ENCODE measurements at places on chromosomes 3 and 15. TPM values are rescaled to one million over a fixed set of nuclear protein-coding genes. Genes with fewer than 3 reads are reported as not detected.

DNA sequence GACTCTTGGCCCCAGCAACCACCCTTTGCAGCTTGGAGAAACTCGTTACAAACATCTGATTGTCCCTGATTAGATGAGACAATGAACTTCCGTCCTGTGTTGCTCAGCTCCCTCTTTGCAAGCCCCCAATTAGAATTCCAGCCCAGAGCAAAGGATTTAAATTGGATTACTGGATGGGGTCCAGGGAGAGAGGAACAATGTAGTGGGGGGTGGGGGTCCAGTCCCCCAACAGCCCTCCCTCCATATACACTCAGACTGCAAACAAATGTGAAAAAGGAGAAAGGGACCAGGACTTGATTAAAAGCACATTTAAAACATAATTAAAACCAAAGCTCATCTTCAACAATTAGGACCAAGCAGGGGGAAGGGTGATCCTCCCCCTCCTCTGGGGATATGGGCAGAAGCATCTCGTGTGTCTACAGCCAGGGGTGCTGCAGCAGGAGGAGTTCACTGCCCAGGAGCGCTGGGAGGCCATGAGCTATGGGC is 71.7 kb upstream of the TMEM115 start:
- no peak for DNase-seq

RARRES1 gene
- total RNA-seq: 26.3 TPM

CSPG4 gene
- 30.6 TPM for total RNA-seq

DNA sequence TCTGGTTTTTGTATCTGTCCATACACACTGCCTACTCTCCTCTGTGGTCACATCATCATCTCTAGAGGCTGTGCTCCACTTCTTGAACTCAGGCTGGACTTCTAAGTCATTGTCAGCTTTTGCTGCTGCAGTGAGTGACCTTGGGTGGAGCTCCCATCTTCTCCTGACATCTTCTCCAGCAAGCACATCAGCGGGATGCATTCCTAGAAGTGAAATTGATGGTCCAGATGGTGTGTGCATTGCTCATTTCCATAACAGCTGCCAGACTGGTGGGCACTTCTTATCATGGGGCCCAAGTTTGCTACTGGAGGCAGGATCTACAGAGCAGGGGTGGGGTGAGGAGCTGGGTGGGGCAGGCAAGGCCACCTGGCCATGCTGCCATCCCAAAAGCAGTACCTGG is 109.9 kb downstream of the DNAJB8 start:
- no peak for DNase-seq

GRCh38 chr3:102205647-102206046 is 229.2 kb upstream of the ZPLD1 start:
- no peak for DNase-seq

XYLB gene
- total RNA-seq: 8.1 TPM

GRCh38 chr3:63450634-63451363 is 172.7 kb downstream of the SYNPR start:
- DNase-seq: no peak

DNA sequence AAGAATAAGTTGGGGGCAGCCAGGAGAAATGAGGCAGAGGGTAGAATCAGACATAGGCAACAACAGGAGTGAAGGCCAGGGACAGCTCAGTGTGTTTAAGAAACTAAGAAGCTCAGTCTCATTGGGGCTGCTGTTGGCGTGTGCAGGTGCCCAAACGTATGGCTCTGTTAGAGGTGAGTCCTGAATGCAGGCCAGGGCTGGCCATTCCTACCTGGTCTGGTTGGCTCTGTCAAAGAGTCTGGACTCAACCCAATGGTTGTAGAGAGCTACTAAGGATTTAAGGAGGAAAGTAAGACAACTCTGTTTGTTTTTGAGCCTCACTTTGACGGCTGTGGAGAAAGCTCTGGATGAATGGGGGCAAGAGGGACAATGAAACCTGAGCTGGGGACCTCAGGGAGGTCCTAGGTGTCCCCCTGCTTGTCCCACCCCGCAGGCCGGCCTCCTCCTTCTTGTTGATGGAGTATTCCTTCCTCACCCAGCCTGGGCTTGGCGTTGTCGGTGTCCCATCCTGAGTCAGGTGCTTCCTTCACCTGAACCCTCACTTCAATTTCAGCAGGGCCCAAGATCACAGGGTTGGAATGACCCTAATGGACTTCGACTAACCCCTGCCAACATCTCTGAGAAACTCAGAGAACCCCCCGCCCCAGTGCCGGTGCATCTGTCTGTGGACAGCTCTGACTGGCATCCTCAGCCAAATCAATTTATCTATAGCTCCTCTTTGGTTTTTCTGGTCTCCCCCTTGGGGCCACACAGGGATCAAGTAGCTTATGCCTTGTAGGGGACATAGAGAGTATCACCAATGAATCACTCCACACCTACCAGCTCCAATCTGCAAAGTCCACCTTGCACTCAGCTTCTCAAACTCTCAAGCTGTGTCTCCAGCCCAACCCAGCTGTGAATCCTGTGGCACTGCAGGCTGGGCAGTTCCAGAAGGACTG is 8.3 kb downstream of the ITGA11 start:
- no peak for DNase-seq

TNFAIP8L3 gene
- 9.7 TPM for total RNA-seq

- no peak for DNase-seq
Measured at GRCh38 chr3:173653781-173654180, 256.2 kb downstream of the NLGN1 start.

GRCh38 chr3:108455212-108455705 is 55.1 kb downstream of the MYH15 start:
- DNase-seq: no peak

DNA sequence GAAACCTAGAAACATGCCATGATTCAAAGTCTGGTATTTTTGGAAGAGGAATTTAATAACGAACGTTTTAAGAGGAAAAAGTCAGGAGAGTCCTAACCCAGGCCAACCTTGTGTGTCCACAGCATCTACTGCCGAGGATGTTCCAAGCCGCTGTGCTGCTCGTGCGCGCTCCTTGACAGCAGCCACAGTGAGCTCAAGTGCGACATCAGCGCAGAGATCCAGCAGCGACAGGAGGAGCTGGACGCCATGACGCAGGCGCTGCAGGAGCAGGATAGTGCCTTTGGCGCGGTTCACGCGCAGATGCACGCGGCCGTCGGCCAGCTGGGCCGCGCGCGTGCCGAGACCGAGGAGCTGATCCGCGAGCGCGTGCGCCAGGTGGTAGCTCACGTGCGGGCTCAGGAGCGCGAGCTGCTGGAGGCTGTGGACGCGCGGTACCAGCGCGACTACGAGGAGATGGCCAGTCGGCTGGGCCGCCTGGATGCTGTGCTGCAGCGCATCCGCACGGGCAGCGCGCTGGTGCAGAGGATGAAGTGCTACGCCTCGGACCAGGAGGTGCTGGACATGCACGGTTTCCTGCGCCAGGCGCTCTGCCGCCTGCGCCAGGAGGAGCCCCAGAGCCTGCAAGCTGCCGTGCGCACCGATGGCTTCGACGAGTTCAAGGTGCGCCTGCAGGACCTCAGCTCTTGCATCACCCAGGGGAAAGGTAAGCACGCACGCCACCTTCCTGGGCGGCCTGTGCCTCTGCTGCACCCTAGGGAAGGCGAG is 28.4 kb downstream of the PML start:
- DNase-seq: no peak

- no peak for DNase-seq
Measured at GRCh38 chr3:146218880-146219866, 31.7 kb downstream of the PLSCR4 start.

GRCh38 chr3:15636028-15636709 is 34.6 kb downstream of the BTD start:
- DNase-seq: no peak

GRCh38 chr3:136093771-136094170 is 102.4 kb downstream of the MSL2 start:
- no peak for DNase-seq

ATP13A5 gene
- total RNA-seq: not detected

DNA sequence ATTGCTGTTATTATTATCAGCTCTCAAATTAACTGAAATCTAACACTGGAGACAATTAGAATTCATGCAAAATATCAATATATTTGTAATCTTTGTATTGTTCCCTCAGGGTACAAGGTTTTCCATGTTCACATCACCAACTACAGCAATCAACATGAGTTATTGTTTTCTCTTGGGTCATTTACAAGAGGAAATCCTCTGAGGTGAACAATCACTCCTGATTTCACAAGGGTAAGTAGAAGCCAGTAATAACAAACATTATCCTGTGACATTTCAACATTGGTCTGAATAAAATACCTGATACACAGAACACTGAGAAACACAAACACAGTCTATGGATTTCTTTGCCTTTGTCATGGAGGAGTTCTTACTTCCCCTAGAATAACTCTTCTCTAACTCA is 174.0 kb downstream of the SUCNR1 start:
- DNase-seq: no peak

GRCh38 chr3:129758785-129759320 is 134.7 kb downstream of the TMCC1 start:
- DNase-seq: no peak

CLDN18 gene
- total RNA-seq: not detected

UBAP1L gene
- total RNA-seq: 3.9 TPM

DNA sequence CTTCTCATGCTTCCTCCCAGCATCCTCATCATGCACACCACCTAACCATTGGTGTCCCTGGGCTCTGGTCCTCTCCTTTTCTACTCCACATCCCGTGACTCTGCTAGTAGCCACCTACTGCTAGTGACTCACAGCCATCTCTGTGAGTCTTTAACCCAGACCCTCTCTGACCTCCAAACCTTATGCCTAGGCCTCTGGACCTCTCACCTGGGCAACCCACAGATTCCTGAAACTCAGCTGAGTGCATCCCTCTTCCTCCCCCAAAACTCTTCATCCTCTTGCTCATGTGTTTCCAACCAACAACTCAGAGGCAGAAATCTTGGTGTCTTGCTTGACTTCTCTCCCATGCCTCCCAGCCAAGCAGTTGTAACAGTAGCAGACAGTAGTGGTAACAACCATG is 20.0 kb upstream of the SLCO2A1 start:
- DNase-seq: no peak

BCL6 gene
- total RNA-seq: 9.8 TPM

- DNase-seq: no peak
Measured at GRCh38 chr15:56775641-56776040, 42.3 kb upstream of the ZNF280D start.

GRCh38 chr3:180961087-180961486 is 28.4 kb downstream of the DNAJC19 start:
- DNase-seq: no peak

DNA sequence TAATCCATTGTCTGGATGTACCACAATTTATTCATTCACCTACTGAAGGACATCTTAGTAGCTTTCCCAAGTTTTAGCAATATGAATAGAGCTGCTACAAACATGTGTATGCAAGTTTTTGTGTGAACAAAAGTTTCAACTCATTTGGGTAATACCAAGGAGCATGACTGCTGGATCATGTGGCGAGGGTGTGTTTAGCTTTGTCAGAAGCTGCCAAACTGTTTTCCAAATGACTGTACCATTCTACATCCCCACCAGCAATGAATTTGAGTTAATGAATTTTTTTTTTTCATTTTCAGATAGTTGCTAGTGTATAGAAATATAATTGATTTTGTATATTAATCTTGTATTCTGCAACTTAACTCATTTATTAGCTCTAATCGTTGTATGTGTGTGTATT is 20.0 kb upstream of the ELP6 start:
- no peak for DNase-seq

DNA sequence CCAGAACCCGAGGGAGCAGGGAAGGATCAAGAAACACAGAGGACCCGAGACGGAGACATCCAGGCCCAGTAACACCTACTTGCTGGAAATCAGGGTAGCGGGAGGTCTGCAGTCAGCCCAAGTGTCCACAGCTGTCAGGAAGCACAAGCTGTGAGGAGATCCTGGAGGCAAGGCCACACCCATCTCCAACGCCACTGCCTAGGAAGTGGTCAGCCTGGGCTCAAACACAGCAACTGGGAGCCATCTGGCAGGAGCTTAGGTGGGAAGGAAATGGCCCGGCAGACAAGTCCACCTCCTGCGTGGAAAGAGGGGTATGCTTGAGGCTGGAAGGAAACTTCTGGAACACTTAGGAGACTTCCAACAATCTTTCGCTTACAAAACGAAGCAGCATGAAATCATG is 407.1 kb downstream of the VPS13C start:
- no peak for DNase-seq
